Adrenal gland (tissue), 19 donors: ENCODE measurements at places on chromosomes 2 and 18. TPM values are rescaled to one million over a fixed set of nuclear protein-coding genes. Genes with fewer than 3 reads are reported as not detected.

CNGA3 gene
- 0.18 TPM for total RNA-seq

- H3K36me3 ChIP-seq: no peaks in the 10 kb centered on the region
- no peak overlapping the region for H3K27ac ChIP-seq
- DNase-seq: no peak
These were observed 82.5 kb upstream of the RBMS1 start for GRCh38 chr2:160576054-160576499.

DNA sequence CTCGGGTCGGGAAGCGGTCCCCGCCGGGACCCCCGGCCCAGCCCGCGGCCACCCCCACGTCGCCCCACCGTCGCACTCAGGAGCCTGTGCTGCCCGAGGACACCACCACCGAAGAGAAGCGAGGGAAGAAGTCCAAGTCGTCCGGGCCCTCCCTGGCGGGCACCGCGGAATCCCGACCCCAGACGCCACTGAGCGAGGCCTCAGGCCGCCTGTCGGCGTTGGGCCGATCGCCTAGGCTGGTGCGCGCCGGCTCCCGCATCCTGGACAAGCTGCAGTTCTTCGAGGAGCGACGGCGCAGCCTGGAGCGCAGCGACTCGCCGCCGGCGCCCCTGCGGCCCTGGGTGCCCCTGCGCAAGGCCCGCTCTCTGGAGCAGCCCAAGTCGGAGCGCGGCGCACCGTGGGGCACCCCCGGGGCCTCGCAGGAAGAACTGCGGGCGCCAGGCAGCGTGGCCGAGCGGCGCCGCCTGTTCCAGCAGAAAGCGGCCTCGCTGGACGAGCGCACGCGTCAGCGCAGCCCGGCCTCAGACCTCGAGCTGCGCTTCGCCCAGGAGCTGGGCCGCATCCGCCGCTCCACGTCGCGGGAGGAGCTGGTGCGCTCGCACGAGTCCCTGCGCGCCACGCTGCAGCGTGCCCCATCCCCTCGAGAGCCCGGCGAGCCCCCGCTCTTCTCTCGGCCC lies 13.6 kb downstream of the SPEG start:
- DNase-seq: no peak
- peaks cover 18% of the 10 kb centered on the region for H3K27me3 ChIP-seq
- no peaks in the 10 kb centered on the region for H3K36me3 ChIP-seq
- H3K27ac ChIP-seq: no peak overlapping the region
- no peaks in the 10 kb centered on the region for H3K4me1 ChIP-seq
- no peak overlapping the region for H3K4me3 ChIP-seq

- H3K4me1 ChIP-seq: no peaks in the 10 kb centered on the region
- H3K4me3 ChIP-seq: no peak overlapping the region
- DNase-seq: no peak
These were observed 122.1 kb upstream of the SALL3 start for GRCh38 chr18:78857314-78858150.
